AG08395 (cell line): ENCODE measurements at places on chromosomes 13 and 19.

DNA sequence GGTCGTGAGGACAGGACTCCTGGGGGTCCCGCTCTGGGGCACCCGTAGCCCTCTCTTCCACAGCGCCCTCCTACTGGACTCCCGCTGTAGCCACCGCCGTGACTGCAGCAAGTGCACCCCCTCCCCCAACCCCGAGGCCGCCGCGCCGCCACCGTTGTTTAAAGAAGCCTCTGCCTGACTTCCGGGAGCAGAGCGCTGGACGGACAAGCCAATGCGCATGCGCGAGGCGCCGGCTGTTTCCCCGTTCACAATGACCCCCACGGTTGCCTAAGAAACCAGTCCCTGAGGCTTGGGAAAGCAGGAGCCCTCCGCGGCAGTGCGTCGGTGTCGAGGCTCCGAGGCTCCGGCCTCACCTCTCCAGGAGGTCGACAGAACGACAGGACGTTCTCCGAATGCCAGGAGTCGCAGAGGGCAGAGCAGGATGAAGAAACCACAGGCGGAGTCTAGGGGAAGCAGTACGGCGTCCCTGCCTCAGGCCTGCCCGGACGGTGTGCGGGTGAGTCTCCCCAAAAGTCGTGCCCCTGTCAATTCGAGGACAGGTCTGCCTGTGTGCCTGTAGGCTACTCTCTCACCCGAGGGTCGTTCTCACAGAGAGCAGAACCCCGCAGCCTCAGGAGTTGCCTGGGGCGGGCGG is 70.5 kb upstream of the ZNF420 start:
- DNase-seq, result peak; percentile 50

DNA sequence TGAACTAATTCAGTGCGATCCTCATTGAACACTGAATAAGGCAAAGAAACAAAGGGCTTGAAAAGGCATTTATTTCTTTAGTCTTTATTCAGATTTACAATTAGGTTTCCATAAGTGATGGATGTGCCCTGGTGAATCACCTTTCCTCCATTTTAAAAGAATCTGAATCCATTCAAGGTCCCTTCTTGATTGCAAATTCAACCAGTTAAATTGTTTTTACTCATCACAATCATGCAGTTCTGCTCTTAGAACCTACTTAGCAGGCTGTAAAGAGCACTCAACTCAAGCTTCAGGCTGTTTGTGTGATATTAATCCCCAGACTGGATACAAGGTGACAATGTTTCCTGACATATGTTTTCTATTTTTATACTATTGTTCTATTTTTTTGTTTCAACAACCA is 321.0 kb downstream of the TBC1D4 start:
- DNase-seq, result no peak

DNA sequence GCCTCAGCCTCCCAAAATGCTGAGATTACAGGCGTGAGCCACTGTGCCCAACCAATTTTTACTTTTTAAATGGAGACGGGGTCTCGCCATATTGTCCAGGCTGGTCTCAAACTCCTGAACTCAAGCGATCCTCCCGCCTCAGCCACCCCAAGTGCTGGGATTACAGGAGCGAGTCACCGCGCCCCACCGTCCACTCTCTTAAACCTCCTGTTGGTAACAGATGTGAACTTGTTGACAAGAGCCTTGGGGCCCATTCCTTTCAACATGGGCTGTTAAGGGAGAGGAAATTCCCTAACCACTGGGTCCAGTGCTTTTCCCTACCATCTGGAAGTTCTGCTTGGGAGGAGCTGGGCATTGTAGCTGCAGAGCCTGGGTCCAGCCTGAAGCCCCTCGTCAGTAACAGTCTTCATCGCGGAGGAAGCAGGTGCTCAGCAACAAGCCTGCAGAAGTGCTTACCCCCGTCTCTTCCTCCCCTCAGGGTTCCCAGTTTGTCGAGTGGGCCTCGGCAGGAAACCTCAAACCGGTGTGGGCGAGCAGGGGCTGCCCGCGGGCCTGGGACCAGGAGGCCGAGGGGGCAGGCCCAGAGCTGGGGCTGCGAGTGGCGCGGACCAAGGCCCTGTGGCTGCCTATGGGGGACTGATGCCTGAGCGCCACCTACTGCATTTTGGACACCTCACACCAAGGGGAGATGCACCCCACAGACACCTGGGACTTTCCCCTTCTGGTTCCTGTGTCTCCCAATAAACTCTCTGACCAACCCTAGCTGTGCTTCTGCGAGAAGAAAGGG is 4.0 kb upstream of the FLT3LG start:
- DNase-seq, result peak; percentile 22

DNA sequence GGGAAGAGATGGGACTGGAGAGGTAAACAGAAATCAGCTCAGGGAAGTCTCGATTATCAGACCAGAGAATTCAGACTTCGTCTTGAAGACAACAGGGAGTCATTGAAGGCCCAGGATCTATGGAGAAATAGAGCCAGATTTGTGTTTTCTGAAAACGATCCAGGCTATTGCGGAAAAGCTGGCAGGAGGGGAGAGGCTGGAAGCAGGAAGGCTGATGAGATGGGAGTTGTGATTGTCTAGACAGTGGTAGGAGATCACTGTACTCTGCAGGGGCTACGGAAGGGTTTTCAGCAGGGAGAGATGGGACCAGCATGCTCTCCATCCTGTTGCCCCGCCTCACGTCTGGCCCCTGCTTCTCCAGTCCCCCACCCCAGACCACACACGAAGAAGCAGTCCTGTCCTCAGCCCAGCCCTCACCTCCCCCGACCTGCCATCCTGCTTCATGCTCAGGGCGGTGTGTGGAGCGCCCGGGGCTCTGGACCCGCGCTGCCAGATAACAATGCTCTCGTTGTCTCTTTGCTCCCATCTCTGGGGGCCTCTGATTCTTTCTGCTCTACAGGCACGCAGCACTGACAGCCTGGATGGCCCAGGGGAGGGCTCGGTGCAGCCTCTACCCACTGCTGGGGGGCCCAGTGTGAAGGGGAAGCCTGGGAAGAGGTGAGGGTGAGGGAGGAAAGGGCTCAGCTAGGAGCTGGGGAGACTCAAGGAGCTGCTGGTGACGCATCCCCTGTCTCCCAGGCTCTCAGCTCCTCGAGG is 1.9 kb downstream of the ARHGAP33 start:
- DNase-seq, result no peak

DNA sequence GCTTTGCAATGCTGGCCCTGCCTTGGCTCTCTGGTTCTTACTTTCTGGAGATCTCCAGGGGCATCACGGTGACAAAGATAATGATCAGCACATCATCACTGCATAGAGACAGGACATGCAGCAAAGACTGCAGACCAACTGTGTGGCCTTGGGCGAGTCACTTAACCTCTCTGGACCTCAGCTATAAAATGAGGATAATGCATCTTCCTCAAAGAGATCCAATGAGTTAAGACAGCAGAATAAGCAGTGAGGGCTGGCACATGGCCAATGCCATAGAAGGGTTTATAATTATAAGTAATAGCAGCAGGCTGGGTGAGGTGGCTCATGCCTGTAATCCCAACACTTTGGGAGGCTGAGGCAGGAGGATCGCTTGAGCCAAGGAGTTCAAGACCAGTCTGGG is 2.4 kb downstream of the MAG start:
- no peak for DNase-seq

DNA sequence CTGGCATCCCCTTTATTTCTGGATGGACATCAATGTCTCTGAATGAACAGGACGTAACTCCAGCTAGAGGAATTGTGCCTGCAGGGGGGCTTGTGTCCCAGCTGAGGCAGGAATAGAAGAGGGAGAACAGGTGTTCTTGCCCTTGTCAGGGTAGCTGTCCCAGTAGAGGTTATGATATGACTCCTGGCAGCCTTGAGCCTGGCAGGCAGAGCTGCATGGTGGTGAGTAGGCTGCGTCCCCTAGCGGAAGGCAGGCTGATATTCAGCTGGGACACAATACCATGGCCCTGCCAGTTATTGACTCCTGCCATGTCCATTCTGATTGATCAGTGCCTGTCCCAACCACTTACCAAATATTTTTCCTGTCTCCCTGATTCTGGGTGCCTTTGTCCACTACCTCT is 197.2 kb downstream of the RAP2A start:
- DNase-seq, result no peak

- DNase-seq, result no peak
These were observed 26.4 kb upstream of the TPTE2 start for GRCh38 chr13:19587635-19588300.

GRCh38 chr19:11164296-11164695 is 8.7 kb upstream of the SPC24 start:
- DNase-seq, result no peak

- no peak for DNase-seq
These were observed 207.9 kb downstream of the LMO7 start for GRCh38 chr13:75843991-75844390.

DNA sequence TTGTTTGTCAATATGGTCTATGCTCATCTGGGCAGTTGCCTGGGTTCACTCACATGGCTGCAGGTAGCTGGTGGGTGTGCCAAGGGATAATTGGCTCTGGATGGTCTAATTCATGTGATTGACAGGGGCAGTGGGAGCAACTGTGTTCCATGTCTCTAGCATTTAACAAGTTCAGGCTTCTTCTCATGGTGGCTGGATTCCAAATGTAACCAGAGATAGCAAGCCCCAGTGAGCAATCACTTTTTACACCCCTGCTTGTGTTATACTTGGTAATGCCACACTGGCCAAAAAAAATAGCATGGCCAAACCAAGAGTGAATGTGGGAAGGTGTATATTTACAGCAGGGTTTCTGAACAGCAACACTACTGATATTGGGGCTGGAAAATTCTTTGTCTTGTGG is 89.6 kb upstream of the TNFSF11 start:
- DNase-seq, result no peak
